ENCODE measurements at places on chromosomes 1 and 21.

GRCh38 chr1:46544561-46545240, 6.7 kb downstream of the KNCN start:
- DNase-seq = no peak

DNA sequence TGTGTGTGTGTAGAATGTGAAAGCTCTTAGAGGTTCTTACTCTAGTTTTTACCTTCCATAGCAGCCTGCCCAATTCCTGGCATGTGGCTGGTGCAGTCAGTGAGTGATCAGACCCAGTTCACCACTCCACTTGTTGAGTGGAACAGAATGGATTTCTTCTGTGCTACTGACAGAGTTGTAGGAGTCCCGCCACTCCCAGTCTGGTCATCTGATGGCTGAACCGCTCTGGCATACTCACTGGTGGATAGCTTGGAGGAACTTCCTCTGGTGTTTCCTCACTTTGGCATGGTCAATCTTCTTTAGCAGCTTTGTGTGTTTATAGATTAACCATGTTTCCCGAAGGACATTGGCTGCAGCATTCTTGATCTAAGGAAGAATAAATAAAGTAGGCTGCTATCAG, 106.7 kb upstream of the ADAR start:
- no peak for DNase-seq

- no peak for DNase-seq
These were observed 36.4 kb downstream of the PALMD start for GRCh38 chr1:99682291-99682751.

DNA sequence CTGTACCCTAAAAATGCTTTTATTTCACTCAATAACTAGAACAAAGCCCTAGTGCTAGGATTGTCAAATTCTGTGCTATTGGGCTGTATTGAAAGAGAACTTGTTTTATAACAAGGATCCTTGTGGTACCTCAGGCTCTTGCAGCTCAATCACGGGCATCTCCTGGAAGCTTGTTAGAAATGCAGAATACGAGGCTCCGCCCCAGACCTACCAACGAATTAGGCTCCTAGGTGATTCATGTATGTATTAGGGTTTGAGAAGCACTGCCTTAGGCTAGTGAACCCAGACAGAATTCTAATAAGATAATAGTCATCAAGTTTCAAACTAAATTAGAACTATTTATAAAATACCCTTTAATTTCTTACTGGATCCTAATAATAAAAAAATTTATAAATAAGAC, 45.6 kb downstream of the ZZZ3 start:
- no peak for DNase-seq

DNA sequence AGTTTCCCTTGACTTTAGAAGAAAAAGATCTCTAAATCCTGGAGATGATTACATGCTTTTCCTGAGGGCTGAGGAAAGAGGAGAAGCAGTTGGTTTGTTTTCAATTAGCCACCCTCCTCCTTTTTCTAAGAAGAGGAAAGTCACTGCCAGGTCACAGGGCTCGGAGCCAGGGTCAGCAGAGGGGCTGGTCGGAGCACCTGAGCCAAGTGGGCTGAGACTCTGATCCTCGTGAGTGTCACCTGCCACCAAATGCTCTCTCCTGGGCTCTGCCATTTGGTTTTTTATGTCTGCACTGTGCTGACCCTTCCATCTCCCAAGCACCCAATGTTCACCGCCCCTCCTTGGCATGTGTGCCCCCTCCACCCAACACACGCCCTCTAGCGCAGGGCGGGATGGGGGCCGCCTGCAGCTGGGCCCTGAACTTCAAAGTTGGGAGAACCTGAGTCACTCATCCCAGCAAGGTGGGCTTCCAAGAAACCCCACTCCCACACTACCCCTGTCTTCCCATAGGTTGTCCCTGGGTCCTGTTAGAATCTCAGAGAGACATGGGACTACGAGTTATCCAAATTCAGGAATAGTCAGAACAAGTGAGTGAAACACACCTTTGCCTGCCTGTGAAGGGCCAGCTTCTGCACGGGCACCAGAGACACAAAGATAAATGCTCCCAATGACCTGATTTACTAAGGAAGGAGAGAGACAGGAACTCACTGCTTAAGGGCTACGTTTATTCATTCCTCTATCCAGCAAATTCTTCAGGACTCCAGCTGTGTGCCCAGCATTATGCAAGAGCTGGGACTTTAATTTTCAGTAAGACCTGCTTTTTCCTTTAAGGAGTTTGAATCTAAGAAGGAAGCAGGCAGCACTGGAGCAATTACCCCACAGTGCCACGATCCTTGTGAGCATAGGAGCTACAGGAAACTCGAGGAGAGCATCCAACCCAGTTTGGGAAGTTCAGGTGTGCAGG, 127.5 kb downstream of the RHOU start:
- no peak for DNase-seq

- DNase-seq = no peak
These were observed 16.9 kb downstream of the ACTRT2 start for GRCh38 chr1:3038113-3038551.

DNA sequence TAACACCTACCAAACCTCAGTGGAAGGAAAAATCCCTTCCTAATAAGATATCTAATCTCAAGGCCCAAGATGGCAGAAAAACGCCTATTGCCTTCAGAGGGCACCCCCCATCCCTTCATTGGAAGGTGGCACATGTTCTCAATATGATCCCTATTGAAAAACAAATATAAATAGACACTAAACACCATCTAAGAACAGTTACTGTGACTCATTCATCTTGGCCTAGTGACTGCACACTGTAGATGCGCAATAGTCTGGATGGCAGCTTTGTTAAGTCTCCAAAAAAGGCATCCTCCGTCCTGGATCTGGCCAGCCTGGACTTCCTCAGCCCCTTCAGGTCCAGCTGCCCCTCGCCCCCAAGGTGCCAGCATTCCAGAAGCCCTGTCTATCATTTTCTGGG, 121.9 kb downstream of the CAPN8 start:
- no peak for DNase-seq

GRCh38 chr1:204858363-204858821, 12.3 kb upstream of the NFASC start:
- no peak for DNase-seq

GRCh38 chr1:21668951-21669257, 253 bp downstream of the RAP1GAP start:
- no peak for DNase-seq

- DNase-seq = no peak
These were observed 7.0 kb upstream of the SPATC1L start for GRCh38 chr21:46191257-46191685.

DNA sequence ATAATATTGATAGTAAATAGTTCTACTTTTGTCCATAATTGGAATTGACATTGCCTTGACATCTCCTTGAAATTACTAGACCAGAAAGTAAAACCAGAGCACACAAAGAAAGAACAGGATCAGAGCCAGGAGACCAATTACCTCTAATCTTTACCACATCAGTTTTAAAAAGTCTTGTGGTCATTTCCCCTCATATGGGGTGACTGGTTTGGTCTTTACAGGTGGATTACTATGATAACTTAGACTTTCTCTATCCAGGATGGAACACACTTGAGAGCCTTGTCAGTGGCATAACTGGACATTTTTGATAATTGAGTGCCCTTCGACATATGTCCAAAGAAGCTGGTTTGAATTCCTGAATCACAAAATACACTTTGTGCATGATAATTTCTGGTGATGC, 1148.1 kb upstream of the NCAM2 start:
- no peak for DNase-seq

- DNase-seq = no peak
These were observed 293.5 kb upstream of the VAMP3 start for GRCh38 chr1:7477593-7477992.

GRCh38 chr1:78044796-78045562, 787 bp upstream of the GIPC2 start:
- no peak for DNase-seq

- DNase-seq = peak; percentile 43
These were observed 71.1 kb downstream of the IER5 start for GRCh38 chr1:181159451-181160140.

DNA sequence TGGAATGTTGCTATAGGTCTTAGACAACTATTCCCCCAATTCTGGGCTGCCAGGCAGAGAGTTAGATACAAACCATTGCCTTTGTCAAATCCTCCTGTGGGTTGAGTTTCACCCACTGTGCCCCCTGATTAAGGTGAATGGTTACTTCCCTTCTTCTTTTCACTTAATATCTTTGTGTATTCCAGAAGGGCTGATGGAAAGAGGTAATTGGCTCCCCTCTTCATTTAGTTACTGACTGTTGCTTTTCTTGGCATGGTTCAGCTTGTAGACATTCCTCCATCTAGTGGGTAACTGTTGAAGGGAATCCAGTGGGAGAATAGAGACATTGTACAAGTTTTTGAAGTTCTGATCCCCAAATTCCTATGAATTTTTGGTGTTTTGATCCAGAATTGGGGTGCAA, 43.8 kb upstream of the MACF1 start:
- no peak for DNase-seq

Data from stimulated activated CD4-positive, alpha-beta T cell treated with anti-CD3 and anti-CD28 coated beads, Interleukin-4, amount 100 ng/mL, for 24 hours (primary cell).